ENCODE measurements at places on chromosomes 4 and X.

- DNase-seq, result no peak
Observed at GRCh38 chrX:115535421-115535820, 25.6 kb upstream of the PLS3 start.

GRCh38 chr4:10866666-10867065 is 182.1 kb upstream of the CLNK start:
- no peak for DNase-seq

- no peak for DNase-seq
Observed at GRCh38 chr4:152535360-152535902, 461 bp downstream of the FBXW7 start.

DNA sequence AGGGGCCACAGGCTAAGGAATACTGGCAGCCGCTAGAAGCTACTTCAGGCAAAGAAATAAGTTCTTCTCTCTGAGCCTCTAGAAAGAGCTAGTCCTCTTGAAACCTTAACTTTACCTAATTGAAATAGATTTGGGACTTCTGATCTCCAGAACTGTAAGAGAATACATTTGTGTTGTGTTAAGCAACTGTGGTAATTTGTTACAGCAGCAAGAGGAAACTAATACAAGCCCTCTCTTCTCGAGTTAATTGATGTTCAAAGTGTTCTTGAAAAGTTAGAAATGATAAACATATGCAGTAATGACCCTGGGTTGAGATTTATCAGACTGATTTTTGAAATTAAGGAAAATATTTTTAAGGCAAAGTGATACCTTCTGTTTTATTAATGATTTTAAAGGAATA is 172.8 kb downstream of the ANTXR2 start:
- no peak for DNase-seq

GRCh38 chr4:101419336-101420135 is 72.2 kb upstream of the PPP3CA start:
- no peak for DNase-seq

- DNase-seq, result no peak
Observed at GRCh38 chr4:186020106-186020792, 48.7 kb upstream of the TLR3 start.

DNA sequence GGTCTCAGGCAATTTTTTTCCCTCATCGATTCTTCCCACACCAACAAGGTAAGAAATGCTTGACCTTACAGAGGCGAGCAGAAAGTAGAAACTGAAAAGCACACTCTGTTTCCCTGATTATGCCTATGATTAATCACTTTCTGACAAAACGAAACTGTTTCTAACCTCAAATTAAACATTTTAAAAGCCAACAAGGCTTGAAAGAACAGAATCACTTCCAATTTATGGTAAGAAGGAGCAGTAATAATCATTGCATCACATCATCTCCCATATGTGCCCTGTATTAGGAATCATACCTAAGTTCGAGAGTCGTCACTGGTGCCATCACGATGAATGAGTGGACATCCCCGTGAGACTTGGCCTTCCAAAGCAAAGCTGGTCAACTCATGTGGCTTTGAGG is 12.5 kb upstream of the CXCL13 start:
- no peak for DNase-seq

DNA sequence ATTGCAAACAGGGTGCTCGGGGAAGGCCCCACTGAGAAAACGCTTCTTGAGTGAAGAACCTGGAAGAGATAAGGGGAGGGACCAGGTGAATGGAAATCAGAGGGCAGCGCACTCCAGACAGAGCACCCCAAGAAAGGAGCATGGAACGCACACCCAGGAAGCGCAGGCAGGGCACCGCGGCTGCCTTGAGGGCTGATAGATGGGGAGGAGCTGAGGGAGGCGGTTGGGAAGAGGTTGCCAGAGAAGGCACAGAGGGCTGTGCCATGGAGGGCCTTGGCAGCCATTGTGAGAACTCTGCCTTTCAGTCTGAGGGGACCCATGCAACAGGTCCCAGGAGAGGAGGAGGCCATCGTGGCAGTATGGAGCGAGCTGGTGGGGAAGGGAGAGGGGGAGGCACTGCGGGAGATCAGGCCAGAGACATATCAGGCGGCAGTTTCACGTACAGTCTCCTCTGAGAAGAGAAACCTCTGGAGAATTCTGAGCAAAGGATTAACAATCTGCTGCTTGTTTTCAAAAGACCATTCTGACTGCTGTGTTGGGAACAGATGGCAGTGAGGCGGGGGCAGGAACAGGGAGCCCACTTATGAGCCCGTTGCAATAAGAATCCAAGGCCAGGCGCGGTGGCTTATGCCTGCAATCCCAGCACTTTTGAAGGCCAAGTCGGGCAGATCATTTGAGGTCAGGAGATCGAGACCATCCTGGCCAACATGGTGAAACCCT is 83.7 kb downstream of the PCYT1B start:
- no peak for DNase-seq

- DNase-seq, result no peak
Observed at GRCh38 chrX:132428896-132429295, 59.9 kb downstream of the MBNL3 start.

DNA sequence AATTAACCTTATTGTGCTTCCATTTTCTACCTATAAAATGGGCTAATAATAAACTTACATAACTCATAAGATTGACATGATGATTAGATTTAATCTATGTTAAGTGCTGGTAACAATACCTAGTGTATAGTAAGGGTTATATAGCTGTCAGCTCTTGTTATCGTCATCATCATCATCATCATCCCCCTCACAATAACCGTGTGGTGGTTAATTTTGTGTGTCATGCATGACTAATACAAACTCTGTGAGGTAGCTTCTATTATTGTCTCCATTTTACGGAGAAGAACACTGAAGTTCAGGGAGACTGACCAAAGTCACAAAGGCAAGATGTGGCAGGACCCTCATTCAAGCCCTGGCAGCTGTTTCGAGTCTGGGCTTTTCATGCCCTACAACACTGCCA is 211.3 kb downstream of the PALLD start:
- DNase-seq, result no peak

Data from CD4-positive, alpha-beta T cell treated with Interleukin-4 for 1 hour (primary cell).